ENCODE measurements at places on chromosomes 5 and 9.

DNA sequence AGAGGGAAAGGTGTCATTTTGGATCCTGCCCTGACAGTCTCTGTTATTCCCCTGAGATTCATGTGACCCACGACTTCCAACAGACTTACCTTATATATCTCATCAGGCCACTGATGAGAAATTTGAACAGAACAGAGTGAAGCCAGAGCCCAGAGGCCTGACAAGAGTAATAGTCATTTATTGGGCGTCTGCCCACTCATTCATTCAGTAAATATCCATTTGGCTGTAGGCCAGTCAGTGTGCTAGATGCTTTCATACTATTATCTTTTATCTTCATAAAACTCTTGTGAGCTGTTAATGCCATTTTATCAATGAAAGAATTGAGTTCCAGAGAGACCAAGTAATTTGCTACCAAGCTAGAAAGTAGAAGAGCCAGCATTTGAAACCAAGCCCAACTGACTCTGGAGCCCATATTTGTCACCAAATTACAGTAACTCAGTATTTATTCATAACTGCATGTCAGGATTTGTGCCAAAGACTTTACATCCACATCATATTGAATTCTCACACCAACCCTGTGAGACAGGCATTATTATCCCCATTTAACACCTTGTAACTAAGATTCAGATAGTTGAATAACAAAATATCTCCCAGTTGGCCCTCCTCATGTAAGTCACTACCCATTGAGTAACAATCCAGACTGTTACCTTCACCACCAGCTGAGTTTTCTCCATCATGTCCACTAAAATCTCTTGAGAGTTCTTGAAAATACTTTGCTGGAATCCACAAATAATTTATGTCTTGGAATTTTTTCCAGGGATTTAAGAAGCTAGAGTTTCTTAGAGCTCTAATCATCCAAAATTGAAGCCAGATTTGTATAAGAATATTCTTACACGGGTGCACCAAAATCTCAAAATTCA is 2.5 kb downstream of the PTPDC1 start:
- no peak for DNase-seq

- no peak for DNase-seq
Observed at GRCh38 chr5:109496112-109496511, 86.3 kb upstream of the PJA2 start.

DNA sequence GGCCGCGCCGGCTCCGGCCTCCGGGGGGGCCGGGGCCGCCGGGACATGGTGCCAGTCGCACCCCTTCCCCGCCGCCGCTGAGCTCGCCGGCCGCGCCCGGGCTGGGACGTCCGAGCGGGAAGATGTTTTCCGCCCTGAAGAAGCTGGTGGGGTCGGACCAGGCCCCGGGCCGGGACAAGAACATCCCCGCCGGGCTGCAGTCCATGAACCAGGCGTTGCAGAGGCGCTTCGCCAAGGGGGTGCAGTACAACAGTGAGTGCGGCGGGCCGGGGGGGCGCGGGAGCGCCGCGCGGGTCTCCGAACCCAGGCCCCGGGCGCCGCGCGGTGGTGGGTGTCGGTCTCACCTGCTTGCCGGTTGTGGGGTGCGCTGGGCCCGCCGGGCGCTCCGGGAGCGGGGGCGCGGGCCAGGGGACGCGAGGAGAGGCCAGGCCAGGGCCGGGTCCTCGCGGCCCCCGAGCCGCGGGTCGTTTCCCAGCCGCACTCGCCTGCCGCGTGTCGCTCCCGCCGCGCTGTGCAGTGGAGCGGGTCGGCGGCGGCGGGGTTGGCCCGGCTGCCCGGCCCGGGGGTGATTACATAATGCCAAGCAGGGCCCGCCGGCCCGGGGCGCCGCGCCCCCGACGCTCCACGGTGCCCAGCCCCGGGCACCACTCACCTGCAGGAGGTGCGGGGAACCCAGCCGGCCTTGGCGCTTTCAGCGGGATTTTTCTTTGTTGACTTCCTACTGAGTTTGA is 492 bp downstream of the RABL6 start:
- DNase-seq = no peak

GRCh38 chr5:40270274-40270845 is 409.4 kb upstream of the PTGER4 start:
- DNase-seq = no peak
